ENCODE measurements at places on chromosomes 1 and 21. TPM values are rescaled to one million over a fixed set of nuclear protein-coding genes. Genes with fewer than 3 reads are reported as not detected.

DNA sequence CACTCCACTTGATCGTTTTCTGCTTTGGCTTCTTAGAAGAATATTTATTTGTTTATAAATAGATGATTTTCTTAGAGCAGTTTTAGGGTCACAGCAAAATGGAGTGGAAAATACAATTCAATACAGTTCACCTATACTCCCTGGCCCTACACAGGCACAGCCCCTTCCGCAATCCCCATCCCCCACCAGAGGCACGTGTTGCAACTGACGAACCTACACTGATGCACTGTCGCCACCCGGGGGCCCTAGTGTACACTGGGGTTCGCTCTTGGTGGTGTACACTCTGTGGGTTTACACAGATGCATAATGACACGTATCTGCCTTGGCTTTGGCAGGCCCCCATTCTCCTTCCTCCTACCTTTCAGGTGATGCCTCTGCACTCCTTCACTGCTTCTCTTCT lies 8.0 kb downstream of the ECHDC2 start:
- no peak for DNase-seq

DNA sequence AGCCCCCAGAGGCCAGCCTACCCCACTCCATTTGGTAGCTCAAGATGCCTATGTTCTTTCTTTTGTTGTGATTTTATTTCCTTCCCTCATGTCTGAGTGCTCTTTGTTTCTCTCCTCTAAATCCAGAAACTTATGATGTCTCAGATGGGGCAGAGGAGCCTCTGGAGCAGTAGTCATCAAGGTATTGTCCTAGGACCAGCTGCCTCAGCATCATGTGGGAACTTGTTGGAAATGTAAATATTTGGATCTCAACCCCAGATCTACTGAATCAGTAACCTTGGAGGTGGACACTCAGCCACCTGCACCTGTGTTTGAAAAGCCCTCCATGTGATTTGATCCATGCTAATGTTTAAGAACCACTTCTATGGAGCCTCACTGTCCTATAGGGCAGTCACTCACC lies 593.1 kb upstream of the PLXNA2 start:
- no peak for DNase-seq

GRCh38 chr1:184255560-184255959 lies 131.3 kb upstream of the C1orf21 start:
- no peak for DNase-seq

Gene TRIM45
- total RNA-seq = 1.9 TPM

GRCh38 chr1:65889441-65889840 lies 96.7 kb downstream of the PDE4B start:
- no peak for DNase-seq
